ENCODE measurements at places on chromosomes 3 and 15.

- peak; percentile 15 for DNase-seq
Observed at GRCh38 chr3:150410311-150411105, 2.4 kb downstream of the TSC22D2 start.

GRCh38 chr3:100269001-100269400 is 8.2 kb downstream of the TBC1D23 start:
- DNase-seq: no peak

DNA sequence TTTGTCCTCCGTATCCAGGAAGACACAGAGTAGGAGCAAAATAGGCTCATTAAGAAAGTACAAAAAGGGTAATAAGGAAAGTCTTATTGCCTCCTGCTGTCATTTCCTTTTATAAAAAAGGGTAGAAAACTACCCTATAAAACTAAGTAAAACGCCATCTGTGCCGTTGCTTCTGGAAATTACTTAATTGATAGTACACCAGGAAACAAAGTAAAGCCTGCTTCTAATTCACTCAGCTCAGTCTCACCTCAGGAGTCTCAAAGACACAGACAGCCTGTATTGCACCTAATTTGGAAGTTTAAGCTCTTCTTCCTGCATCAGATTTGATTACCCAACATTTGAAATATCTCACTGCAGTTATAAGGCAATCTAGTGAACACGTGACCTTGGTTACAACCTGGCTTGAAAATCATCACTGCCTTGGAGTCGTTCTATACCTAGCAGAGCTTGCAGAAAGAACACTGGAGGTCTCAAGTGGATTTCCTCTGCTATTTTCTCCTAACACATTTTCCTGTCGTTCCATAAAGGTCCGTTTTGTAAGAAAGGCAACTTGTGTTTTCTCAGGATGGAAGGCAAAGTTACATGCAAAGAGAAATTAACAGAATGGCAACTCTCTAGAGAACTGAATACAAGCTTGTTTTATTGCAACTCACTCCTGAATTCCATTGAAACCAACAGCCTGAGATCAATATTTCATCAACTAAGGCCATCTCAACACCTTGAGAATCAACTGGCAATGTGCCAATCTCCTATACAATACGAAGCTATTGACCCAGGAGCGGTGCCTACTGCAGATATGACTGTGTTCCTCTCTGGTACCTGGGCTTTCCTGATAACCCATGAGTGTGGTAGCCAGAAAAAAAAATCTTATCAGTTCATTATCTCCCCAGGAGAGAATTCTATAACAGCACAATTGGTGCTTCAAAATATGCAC is 203.3 kb upstream of the LMCD1 start:
- no peak for DNase-seq

DNA sequence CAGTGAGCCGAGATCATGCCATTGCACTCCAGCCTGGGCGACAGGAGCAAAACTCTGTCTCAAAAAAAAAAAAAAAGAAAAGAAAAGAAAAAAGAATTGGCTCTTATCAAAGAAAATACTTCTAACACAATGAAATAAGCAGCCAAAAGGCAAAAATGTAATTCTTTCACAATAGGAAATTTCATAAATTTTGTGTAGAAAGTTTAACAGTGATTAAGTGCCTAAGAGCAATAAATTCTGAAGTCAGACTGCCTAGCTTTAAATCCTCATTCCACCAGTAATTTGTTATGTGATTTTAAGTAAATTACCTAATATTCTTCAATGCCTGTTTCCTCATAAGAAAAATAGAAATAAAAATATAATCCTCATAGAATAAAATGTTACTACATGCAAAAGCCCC is 24.6 kb downstream of the HLTF start:
- DNase-seq: no peak

DNA sequence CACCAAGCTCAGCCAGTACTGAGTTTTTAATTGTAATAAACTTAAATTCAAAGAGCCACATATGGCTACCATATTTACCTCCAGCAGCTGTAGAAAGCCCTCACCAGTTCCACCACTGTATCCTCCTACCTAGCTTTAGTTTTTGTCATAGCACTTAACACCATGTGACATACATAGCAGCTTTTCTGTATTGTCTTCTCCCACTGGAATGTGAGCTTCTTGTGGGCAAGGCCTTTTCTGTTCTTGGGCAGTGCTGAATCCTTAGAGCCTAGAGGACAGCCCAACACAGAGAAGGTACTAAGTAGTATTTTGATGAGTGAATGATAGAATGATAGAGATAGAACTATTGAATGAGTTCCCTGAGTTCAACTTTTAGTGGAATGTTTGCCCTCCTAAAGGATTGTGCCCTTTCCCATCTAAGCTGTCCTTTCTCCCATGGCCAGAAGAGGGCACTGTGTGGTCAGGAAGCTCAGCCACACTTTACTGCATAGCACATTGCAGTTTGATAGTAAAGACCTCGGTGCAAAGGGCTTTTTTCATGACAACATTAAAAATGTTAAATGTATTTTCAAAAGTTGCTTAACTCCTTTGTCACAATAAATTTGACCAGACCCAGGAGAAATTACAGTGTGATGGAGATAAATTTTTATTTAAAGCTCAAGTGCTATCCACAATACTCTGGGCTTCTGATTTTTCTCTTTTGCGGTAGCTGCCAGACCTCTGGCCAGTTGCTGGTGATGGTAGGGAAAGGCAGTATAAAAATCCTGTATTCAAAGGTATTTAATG is 115.8 kb downstream of the GHSR start:
- peak; percentile 57 for DNase-seq

- DNase-seq: no peak
Observed at GRCh38 chr3:101941318-101942040, 92.2 kb downstream of the NFKBIZ start.

DNA sequence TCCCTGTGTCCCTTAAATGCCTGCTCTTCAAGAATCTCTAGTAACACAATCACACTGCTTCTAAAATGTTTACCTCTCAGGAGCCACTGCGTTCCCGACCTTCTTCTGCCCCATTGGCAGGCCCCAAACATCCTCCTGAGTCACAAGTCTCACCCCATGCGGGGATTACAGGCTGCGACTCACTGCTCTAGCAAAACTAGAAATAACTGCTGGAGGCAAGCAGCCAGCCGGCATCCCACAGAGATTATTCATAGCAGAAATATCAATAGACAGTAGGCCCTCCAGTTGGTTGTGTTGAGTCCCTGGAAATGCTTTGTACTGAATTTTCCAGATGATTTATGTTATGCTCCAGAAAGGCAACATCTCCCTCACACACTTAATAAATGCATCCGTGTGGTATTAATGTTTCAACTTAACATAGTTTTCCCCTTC is 64.8 kb downstream of the RFTN1 start:
- no peak for DNase-seq

DNA sequence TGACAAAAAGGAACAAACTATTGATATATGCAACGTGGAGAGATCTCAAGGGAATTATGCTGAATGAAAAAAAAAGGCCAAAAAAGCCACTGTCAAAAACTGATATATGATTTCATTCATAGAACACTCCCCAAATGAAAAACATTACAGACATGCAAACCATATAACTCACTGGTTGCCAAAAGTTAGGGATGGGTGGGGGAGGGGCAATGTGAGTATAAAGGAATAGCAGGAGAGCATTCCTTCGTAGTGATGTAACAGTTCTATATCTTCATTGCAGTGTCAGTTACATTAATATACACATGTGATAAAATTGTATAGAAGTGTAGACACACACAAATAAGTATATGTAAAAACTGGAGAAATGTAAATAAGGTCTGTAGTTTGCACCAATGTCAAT is 12.2 kb downstream of the GBE1 start:
- DNase-seq: no peak

- DNase-seq: no peak
Observed at GRCh38 chr3:25830373-25831280, 40.7 kb downstream of the OXSM start.

DNA sequence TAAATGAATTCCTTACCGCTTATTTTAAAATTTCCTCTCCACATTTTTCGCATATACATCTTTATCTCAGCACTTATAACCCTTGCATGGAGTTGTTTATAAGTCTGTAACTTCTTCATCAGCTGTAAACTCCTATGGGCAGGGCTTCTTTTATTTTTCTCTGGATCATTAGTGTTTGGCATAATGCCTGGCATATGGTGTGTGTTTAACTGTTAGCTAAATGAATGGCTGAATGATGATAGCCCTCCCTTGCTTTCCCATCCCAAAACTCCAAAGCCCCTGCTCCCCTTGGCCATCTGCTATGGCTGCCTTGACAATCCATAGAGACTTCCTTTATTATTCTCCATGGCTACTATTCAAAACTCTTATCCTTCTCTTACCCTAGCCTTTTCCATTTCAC is 48.1 kb upstream of the SEMA6D start:
- no peak for DNase-seq

- DNase-seq: no peak
Observed at GRCh38 chr15:85534031-85534430, 153.6 kb downstream of the AKAP13 start.

Data from SHP77 (cell line).